ENCODE measurements at places on chromosomes 3 and 15.

DNA sequence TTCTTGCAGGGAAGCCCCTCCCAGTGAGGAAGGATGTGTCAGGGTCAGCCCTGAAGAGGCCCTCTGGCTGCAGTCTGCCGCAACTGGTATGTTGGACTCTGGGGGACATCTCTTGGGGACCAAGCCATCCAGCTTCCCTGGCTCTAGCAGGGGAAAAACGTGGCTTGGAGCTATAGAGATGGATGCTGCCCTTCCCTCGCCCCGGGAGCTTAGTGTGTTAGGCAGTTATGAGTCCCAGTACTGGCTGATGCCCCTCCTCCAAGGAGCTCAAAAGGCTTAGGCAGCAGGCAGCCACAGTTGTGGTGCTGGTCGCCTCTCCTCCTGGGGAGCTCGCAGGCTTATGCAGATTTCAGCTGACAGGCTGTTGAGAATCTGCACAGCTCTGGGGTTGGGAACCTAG, 353.1 kb upstream of the GBE1 start:
- DNase-seq = no peak

GRCh38 chr3:189698811-189699210, 67.6 kb downstream of the TP63 start:
- DNase-seq = no peak

GRCh38 chr15:52727815-52728214, 48.6 kb upstream of the ATOSA start:
- DNase-seq = no peak

- DNase-seq = no peak
These were observed 17.9 kb upstream of the NRROS start for GRCh38 chr3:196621611-196622010.

GRCh38 chr3:126100634-126101301, 16.8 kb upstream of the SLC41A3 start:
- no peak for DNase-seq

DNA sequence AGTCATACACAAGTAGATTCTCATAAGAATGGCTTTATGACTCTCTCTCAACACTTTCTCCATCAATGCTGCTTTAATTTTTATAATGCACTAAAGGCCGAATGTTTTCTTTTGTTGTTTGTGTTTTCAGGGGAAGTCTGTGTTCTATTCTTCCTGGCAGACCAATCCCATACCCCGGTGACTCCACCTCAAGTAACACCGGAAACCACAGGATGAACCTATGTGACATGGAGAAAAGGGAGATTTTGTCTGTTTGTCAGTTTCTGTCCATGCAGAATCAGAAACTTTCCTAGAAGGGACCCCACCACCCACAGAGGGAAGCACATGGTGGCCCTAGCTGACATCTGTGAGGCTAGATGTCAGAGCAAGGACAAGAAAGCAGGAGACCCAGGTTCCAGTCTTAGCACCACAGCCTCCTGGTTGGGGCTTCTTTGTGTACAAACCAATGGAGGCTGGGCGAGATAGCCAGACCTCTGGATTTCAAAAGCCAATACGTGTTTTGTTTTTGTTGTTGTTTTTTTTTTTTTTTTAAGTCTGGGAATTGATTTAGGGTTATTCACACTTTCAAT, 109.0 kb downstream of the OSBPL10 start:
- DNase-seq = no peak

DNA sequence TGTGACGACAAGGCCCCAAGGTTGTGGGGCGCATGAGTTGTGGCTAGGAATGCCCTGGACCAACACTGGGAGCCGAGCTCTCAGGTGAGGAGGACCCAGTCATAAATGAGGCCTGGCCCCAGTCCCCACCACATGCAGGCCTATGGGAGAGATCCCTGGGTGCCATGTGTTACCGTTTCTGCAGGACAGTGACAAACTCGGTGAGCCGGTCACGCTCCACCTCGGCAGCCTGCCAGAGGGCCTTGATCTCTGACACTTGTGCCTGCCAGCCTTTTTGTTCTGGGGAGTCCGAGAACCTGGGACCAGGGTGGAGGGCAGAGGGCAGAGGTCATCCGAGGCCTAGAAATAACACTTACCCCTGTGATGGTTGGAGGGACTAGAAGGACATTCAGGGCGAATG, 27.7 kb upstream of the HHATL start:
- no peak for DNase-seq

GRCh38 chr3:50418850-50419249, 59.5 kb upstream of the TMEM115 start:
- DNase-seq = no peak

- DNase-seq = no peak
These were observed 77.2 kb upstream of the KCNMB2 start for GRCh38 chr3:178459038-178459410.

- no peak for DNase-seq
These were observed 34.6 kb upstream of the MAGEF1 start for GRCh38 chr3:184746131-184747120.

GRCh38 chr15:39502082-39502447, 78.8 kb upstream of the THBS1 start:
- DNase-seq = no peak

All from activated naive CD4-positive, alpha-beta T cell treated with anti-CD3 and anti-CD28 coated beads for 36 hours (primary cell).